Activated CD8-positive, alpha-beta memory T cell treated with anti-CD3 and anti-CD28 coated beads for 4 hours (primary cell): ENCODE measurements at places on chromosomes 11 and 22.

GRCh38 chr11:120680322-120680721, 168.8 kb downstream of the GRIK4 start:
- no peak for DNase-seq

DNA sequence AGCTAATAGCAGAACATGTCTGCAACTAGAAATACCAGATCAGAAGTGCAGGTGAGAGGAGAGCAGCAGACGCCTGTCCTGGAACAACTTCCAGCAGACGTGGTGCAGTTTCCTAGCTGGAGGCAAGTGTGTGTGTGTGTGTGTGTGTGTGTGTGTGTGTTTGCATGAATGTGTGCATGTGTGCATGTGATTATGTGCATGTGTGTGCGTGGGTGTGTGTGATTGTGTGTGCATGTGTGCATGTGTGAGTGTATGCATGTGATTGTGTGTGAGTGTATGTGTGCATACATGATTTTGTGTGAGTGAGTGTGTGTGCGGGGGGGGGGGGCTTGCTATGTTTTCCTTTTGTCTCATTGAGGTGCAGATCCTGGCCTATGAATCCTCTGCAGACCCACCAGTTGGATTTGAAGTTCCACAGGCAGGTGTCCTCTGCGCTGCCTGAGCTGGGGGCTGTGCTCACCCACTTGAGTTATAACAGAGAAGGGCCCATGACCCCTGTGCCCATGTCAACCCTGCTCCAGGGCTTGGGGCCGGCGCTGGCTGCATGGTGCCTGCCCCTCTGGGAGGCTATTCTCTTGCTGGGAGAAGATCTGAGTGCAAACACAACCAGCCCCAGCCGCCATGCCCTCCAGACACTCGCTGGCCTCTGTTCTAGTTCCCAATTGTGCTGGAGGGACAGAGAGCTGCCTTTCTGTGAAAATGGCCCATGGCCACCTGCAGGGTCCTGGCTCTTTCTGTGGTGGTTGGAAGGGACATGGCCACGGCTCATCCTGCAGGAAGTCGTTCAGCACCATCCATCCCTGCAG, 821.3 kb downstream of the BRD1 start:
- no peak for DNase-seq

DNA sequence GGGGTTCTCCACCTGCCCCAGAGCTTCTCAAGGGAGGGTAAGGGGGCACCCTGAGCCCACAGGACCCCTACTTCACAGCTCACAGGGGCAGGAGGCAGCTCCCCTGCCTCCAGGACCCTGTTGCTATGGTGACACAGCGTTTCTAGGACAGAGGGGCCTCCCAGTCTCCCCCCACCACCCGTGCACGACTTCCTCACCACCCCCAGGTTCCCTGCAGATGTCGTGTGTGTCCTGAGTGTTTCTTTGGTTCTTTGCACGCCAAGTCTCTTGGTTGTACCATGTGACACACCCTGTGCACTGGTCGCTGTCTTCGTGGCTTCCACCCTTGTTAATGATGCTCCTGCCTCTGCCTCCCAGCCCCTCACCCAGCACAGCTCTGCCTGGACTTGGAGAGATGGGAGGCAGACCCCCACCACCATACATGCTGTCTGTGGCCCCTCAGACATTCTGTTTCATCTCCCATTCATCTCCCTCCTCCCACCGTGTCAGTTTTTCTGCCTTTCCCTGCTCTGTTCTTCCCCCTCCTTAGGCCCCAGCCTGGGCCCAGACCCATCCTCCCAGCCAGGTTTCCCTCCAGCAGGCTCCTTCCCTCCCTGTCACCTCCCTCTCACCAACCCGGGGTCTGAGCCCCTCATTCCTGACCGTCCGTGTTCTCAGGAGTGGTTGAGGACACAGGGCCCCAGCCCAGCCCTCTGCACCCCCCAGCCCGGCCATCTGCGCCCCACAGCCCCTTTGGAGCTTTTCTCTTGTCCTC, 24.5 kb upstream of the RAB1B start:
- no peak for DNase-seq

DNA sequence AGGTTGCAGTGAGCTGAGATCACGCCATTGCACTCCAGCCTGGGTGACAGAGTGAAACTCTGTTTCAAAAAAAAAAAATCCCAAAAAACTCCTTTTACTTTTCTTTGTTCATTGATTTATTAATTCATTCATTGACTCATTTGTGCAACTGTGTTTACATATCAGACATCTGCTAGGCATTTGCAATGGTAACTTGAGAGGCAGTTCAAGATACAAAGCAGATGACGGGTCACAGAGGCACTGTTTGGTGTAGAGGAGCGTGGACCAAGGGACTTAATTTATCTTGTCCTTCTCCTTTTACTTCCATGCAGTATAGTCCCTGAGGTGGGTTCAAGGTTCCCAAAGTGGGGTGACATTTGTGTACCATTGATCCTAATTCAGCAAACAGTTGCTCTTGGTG, 71.4 kb downstream of the KIAA1671 start:
- DNase-seq, result no peak

DNA sequence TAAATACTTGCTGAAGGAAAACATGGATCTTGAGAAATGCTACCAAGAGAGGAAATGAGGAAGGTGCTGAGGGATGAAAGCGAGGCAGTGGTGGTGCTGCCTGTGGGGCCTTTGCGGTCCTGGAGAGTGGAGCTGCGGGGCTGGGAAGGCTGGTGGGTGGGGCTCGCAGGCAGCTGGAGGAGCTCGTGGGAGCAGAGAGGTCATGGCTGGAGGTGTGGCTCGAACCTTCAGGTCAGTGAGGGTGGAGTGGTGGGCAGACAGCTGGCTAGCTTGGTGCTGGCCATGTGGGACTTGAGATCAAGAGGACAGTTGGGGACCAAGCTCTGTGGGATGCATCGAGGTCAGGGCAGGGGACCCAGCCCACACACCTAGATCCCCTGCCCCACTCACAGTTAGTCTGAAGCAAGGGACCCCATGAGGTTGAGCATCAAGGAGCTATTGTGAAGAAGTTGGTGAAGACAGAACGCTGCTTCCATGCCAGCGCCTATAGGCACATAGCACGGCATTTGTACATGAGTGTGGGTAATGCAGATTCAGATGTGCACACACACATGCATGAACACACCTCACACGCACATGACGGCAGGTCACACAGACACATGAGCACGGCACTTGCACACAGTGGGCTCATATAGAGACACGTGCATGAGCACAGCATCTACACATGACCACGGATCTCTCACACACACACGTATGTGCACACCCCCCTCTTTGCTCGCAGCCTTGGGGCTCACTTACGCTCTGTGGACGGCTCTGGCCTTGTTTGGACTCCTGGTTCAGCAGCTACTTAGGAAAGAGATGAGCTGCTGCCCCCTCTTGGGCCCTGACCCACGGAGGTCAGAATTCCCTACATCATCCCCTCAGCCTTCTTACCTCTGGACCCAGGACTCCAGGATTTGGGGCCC, 30.4 kb downstream of the SHANK3 start:
- no peak for DNase-seq

- no peak for DNase-seq
These were observed 35.6 kb downstream of the ETS1 start for GRCh38 chr11:128551611-128552335.

DNA sequence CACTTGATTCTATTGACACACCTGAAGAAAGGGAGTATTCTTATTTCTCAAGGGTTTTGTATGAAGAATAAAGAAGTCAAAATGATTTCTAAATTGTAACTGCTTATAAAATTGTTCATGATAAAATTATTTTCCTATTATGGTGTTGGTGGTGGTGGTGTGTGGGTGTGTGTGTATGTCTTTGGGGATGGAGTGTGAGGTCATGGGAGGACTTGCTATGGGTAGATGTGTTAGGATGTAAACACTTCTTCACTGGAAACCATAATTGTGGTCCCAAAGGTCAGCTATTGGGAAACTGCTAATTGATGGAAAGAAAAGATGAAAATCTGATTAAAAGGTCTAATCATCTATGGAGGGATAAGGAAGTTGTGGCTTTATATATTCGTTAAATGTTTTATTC, 5.1 kb downstream of the TRIM22 start:
- no peak for DNase-seq

DNA sequence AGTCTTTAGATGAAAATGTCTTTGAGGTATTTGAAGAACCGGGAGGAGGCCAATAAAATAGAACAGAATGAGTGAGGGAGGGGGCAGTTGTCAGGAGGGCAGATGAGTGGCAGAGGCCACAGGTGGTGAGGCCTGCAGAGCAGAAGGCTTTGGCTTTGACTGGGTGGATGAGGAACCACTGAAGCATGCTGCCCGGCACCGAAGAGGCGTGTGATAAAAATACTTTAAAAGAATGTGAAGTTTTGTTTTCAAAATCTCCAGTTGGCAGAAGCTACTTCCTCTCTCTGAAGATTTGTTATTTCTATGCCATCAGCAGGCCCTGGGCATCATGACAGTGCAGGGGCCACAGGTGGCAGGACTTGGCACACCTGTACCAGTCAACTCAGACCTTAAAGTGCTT, 6.3 kb downstream of the MS4A12 start:
- no peak for DNase-seq

DNA sequence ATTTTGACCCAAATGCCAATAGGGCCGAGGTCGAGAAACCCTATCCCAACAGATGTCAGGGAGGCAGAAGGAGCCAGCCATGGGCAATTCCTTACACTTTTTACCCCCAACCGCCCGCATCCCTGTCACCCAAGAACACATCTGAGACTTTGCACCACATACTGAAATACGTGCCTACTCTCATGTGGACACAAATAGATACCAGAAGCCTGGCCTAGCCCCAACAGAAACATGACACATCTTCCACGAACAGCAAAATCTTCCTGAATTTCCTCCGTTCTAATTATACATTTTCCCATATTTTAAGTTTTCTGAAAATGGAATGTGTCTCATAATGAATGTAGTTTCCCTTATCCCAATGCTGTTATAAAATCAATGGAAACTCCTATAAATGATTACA, 64.7 kb downstream of the SLC1A2 start:
- DNase-seq, result no peak

DNA sequence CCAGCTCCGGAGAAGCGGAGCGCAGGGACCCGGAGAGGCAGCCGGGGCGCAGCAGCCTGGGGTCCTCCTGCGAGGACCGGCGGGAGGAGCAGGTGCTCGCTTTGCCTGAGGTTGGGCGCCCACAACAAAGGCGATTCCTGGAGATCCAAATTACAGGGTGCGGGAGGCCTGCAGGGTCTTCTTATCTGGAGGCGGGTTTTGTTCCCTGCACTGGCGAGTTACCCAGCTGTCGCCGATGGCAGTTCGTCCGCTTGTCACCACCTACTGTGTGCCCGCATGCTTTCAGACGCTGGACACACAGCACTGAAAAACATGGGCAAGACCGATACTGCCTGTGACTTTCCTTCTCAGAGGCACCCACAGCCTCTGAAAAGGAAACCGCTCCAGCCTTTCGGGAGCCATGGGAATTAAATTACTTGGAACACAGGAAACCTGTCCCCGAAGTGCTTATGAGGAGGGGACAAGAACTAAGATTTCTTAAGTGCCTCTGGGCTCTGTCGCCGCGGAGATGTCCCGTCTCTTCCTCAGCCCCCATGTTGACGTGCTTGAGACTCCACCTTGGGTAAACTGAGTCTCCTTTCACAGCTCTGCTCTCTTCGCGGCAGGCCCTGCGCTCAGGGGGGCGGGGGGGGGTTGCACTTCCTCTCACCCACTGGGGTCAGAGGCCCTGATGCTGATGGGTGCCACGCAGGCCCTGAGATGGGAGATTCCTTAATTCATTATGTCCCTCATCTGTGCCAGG, 1.3 kb upstream of the ZFTA start:
- DNase-seq, result no peak
